ENCODE measurements at places on chromosomes 5 and 9.

DNA sequence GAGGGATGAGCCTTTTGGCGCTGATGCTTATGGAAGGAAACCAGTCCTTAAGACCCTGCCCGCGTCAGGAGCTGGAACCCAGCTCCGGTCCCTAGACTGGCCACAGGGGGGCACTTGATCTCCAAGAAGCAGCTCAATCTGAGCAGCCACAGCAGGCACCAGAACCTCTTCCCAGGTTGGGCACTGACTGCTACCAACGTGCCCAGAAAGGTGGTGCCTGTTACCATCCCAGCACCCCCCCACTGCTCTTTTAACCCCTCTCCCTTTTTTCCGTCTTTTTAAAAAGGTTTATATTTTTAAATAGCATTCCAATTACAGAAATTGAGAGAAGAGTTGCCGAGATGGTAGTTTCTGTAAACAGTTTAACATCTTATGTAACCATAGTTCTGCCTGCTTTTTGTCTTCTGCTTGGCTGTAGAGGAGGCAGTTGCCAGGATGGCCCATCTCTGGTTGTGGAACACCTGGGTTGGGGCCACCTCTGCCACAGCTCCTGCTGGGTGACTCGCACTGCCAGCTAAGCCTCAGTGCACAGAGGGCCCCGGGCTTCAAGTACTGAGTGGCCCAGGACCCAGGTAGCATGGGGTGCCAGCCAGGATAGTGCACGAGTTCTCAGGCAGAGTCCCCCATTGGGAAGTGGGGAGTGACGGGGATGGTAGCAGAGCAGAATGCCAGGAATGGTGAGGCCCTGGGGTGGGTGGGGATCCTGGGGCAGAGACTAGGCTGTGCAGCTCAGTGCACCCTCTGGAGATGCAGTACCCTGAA, 62.8 kb downstream of the PFDN1 start:
- H3K36me3 ChIP-seq: peaks cover 10% of the 10 kb centered on the region
- peaks cover 7% of the 10 kb centered on the region for H3K4me1 ChIP-seq
- no peaks in the 10 kb centered on the region for H3K27me3 ChIP-seq
- H3K4me3 ChIP-seq: no peak overlapping the region
- no peak for DNase-seq

DNA sequence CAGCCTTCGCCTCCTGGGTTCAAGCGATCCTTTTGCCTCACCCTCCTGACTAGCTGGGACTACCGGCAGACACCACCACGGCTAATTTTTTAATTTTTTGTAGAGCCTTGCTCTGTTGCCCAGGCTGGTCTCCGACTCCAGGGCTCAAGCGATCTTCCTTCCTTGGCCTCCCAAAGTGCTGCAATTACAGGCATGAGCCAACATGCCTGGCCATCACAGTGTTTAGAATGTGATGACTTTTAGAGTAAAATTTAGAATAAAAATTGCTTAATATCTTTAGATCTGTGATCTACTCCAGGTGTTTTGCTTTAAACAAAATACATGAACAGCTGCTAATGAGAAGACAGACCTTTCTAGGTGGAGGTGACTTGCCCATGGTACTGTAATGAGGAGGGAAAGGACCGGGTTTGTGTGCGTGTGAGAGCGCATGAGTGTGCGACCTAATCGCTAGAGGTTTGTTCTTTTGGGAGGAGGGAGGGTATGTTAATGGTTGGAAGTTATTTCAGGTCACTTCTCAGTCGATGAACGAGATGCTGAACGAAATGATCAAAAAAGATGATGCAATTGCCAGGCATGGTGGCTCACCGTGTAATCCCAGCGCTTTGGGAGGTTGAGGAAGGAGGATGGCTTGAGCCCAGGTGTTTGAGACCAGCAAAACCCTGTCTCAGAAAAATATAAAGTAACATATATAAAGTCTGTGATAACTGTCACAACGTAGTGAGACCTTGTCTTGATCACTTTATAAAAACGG, 2.0 kb downstream of the CNOT6 start:
- no peak overlapping the region for H3K27ac ChIP-seq
- DNase-seq: no peak
- H3K4me1 ChIP-seq: peaks cover 33% of the 10 kb centered on the region
- H3K27me3 ChIP-seq: no peaks in the 10 kb centered on the region
- H3K4me3 ChIP-seq: peak overlapping the region; percentile 83

- DNase-seq: no peak
- H3K4me1 ChIP-seq: no peaks in the 10 kb centered on the region
Observed at GRCh38 chr5:93349613-93350012, 231.4 kb downstream of the NR2F1-AS1 start.

DNA sequence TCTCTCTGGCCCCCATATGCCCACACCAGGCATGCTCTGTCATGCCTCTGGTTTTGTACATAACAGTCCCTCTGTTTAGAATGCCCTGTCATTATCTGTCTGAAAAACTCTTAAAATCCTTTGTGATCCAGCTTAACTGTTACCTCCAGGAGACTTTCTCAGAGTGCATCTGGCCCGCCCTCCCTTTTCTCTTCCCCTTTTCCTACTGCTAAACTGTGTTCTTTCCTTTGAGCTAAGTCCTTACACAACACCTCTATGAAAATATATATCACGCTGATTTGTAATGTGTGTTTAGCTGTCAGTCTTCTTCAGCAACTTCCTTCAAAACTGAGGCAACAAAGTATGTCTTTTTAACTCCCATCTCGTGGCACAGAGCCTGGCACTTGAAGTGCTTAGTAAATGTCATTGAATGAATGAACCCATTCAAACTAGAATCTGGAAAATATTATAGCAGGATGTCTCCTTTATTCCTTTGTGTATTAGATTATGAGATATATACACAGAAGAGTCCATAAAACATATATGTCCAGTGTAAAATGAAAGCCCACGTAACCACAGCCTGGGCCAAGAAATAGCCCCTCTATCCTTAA, 166.2 kb upstream of the KLF9 start:
- H3K27ac ChIP-seq: no peak overlapping the region
- H3K4me3 ChIP-seq: no peak overlapping the region
- no peaks in the 10 kb centered on the region for H3K27me3 ChIP-seq

DNA sequence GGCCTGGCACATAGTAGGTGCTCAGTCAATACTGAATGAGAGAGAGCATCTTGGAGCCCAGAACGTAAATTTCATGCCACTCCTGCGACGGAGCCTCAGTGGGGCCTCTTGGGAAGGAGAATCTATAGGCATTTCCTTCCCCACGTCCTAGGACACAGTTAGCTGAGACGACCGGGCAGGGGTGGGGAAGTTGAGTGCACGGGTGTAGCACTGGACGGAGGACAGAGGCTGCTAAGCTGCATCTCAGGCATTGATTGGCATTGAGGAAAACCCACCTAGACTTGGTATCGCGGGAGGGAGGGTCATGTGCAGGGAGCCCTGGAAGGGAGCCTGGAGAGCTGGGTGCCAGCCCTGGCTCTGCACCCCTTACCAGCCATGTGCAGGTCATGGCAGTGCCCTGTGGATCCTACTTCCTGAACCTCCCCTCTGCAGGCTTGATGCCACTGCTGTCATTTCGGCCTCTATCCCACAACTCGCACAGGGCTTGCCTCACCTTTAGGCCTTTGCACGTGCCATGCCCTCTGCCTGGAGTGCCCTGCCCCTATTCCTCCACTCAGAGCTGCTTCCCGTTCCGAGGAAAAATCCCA, 25.6 kb downstream of the NEK6 start:
- H3K4me3 ChIP-seq: no peak overlapping the region
- H3K27me3 ChIP-seq: no peaks in the 10 kb centered on the region
- H3K27ac ChIP-seq: no peak overlapping the region

- no peaks in the 10 kb centered on the region for H3K4me1 ChIP-seq
- no peak overlapping the region for H3K4me3 ChIP-seq
- no peaks in the 10 kb centered on the region for H3K36me3 ChIP-seq
Observed at GRCh38 chr5:54357408-54358058, 47.2 kb upstream of the ARL15 start.

DNA sequence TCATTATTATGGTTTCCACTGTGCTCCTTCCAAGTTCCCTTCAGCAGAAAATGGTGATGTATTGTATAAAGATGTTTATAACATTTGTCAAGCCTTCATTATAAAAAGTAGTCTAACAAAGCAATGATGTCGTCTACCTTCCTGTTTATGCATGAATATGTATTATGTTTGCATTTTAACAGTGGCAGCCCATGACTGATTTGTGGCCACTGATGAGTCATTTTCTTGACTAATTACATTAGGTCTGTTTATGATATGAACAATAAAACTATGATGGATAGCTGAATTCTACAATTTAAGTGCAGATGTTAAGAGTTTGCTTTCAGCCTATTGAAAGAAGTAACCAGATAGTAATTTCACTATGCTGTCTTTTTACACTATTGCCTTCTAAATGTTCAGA, 75.4 kb upstream of the ADAMTS19 start:
- H3K4me1 ChIP-seq: no peaks in the 10 kb centered on the region
- H3K27ac ChIP-seq: no peak overlapping the region
- H3K4me3 ChIP-seq: no peak overlapping the region

GRCh38 chr5:6759401-6759800, 46.2 kb downstream of the TENT4A start:
- no peak overlapping the region for H3K27ac ChIP-seq
- no peak for DNase-seq
- H3K36me3 ChIP-seq: peaks cover 15% of the 10 kb centered on the region
- no peaks in the 10 kb centered on the region for H3K4me1 ChIP-seq

DNA sequence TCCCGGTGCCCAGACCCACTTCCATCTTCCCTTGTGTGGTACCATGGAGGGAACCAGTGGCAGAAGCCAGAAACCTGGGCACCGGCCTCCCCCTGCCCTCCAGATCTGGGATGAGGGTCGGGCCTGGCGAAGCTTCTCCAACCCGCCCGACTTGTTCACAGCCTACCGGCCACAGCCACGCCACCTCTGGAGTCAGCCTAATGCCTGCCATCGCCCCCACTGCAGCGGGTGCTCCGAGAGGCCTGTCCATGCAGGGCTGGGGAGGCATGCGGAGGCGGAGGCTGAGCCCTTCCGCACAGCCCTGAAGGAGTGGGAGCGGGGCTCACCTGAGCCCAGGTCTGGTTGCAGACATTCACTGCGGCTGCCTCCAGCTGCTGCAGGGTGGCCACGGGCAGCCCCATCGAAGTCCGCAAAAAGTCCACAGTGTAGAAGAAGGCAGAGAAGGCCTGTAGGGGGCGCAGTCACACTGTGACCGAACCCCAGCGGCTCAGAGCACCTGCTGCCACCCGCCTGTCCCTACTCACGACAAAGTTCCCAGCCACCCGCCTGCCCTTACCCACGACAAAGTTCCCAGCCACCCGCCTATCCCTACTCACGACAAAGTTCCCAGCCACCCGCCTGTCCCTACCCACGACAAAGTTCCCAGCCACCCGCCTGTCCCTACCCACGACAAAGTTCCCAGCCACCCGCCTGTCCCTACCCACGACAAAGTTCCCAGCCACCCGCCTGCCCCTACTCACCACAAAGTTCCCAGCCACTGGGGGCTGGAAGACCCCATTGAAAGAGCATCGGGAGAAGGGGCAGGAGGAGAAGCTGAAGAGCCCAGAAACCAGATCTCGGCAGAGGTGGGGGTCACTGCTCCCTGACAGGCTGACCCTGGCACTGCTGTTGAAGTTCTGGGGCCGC, 3.8 kb upstream of the NPDC1 start:
- H3K4me3 ChIP-seq: no peak overlapping the region
- no peak overlapping the region for H3K27ac ChIP-seq
- peaks cover 16% of the 10 kb centered on the region for H3K4me1 ChIP-seq
- DNase-seq: no peak
- H3K36me3 ChIP-seq: peaks cover 14% of the 10 kb centered on the region
- peaks cover 18% of the 10 kb centered on the region for H3K27me3 ChIP-seq

DNA sequence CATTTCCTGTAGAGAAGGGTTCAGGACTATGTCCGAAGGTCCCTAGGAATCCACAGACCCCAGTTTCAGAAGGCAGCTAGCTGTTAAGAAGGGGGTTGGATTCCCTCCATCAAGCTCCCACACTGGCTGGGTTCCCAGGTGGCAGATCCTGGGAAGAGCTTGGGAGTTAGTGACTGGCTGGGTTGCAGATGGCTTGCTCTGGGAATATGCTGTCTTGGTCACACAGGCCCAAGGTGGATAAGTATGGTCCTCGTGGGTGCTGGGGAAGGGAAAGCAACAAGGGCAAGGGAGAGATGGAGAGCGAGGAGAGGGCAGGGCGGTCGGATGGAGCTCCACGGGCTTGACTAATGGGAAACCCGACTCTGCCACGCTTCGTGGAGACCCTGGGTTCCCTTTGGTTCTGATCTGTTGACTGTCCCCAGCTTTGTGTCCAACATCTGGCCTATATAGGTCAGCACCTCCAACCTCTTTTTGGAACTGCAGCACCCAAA, 17.4 kb downstream of the SH3PXD2B start:
- no peak overlapping the region for H3K4me3 ChIP-seq
- peaks cover 29% of the 10 kb centered on the region for H3K27me3 ChIP-seq
- no peaks in the 10 kb centered on the region for H3K4me1 ChIP-seq
- DNase-seq: no peak
- no peak overlapping the region for H3K27ac ChIP-seq

DNA sequence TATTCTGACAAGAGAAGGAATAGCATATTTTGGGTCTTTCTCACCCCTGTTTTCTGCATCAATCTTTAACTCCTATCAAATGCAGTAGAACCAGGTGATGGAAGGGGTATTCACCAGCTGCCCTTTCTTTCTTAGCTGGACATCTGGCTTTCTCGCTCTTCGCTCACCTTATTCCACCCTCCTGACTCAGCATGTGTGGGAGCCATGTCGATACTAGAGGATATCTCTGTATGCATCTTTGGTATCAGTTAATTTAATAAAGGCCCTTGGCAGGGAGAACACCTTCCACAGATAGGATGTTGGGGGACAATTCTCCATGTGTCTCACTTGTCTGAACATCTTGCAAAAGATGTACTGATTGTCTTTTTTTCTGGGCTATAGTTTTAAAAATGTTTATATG, 71.5 kb downstream of the ZNF474 start:
- H3K36me3 ChIP-seq: no peaks in the 10 kb centered on the region
- no peak for DNase-seq
- no peaks in the 10 kb centered on the region for H3K27me3 ChIP-seq
- no peaks in the 10 kb centered on the region for H3K4me1 ChIP-seq
- H3K4me3 ChIP-seq: no peak overlapping the region
- H3K27ac ChIP-seq: no peak overlapping the region

DNA sequence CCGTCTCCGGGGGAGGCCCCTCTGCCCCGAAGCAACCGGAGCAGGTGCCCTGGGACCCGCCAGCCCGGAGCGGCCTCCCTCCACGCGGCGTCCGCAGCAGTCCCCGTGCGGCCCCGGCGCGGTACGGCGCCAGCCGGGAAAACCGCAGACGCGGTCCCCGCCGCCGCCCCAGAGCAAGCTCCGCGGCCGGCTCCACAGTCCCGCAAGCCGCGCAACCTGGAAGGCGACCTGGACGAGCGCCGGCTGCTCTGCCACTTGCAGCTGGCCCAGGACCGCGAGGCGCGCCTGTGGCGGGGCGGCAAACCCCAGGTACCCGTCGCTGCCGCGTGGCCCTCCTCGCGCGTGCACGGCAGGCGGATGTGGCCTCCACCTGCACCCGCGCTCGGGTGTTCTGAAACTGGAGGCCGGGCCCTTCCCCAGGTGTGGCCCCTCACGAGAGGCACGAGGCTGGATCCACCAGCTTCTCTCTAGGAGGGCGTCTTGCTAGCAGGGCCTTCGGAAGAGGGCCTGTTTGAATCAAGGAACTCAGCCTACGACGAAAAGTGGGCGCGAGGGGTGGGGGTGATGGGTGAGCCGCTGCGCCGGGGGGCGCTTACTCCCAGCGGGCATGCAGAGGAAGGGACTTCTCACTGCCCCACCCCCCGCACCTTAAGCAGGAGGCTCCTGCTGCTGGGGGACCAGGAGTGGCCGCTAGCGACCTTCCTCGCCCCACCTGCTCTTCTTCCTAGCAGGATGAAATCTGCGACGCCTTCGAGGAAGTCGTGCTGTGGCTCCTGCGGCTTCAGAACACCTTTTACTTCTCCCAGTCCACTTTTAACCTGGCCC, 602 bp downstream of the CCNI2 start:
- H3K4me1 ChIP-seq: no peaks in the 10 kb centered on the region
- peaks cover 4% of the 10 kb centered on the region for H3K36me3 ChIP-seq
- H3K27ac ChIP-seq: no peak overlapping the region
- peak; percentile 30 for DNase-seq

All from central memory CD8-positive, alpha-beta T cell (primary cell).